ENCODE measurements at places on chromosomes 7 and 10.

DNA sequence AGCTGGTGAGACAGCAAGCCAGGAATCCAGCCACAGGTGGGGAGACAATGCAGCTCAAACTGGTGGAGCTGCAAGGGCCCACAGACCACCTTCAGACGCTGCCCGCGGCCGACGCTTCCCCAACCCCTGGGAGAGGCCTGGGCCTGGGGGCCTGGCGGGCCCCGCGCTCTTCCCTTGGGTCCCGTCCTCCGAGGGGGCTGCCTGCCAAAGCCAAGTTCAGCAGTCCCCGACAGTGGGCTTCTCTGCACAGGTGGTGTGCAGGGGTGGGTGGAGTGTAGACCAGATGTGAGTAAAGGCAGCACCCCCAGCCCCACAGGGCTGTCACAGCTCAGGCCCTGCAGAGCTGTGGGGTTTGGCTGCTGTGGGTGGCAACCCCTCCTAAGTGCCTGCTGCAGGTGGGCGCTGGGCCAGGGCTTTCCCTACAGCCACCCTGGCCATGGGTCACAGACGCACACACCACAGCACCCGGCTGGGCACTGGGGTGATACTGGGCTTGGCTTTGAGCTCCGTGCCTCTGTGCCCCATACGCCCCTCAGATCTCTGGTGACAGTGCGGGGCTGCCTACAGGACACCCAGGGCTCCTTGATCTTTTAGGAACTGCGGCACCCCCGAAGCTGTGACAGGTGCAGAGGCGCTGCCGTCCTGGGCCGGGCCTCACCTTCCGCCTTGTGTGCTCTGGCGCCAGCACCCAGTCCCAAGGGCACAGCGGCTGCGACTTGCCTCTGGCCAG lies 20.5 kb downstream of the BNIP3 start:
- DNase-seq: no peak

GRCh38 chr7:36010656-36011587 lies 142.1 kb upstream of the EEPD1 start:
- DNase-seq: no peak

DNA sequence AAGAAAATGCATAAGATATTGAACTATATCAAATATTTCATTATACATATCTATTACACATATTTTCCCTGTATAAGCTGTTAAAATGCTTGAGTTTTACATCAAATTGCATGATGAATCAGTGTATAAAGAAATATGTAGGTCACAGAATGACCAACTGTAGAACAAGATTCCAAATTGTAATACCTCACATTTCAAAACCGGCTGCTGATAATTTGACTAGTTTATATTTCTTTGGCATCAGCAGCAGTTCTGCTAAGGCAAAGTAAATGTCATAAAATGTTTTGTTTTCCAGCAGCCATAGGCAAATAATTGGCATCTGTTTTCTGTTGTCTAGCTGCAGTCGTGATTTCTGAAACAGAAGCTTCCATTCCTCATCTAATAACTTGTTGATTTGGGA lies 633.9 kb downstream of the ARL4A start:
- no peak for DNase-seq

DNA sequence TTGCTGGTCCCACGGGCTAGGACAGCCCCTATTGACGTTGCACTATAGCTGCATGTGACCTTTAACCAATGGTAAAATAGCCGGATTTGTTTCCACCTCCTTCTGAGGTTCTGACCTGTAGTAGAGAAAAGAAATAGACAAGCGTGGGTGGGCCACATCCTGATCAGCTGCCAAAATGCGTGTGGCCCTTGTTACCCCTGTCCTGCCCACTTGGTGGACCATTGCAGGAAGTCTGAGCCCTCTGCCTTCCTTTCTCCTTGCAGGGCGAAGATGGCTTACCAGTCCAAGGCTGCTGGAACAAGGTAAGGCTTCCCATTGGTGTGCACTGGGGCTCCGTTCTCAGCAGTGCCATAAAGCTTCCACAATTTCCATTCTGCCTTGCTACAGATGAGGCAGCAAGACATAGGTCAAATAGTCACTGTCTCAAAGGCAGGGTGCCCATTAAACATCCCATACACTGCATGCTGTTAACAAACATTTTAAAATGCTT lies 95.9 kb upstream of the MACROH2A2 start:
- DNase-seq: no peak

DNA sequence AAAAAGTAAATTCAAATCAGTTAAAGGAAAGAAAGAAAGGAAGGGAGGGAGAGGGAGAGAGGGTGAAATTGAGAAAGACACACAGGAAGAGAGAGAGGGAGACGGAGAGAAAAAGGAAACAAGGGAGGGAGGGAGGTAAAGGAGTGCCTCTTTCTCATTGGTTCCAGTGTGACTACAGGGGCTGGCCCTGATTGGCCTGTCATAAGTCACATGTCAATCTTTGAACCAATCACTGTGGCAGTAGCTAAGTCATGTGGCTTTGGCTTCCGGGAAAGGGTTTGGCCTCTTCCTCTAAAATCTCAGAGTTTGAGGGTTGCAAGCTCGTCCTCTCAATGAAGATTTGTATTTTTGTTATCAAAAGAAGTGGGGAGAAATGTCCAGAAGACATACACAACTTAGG lies 150.2 kb downstream of the RAB11FIP2 start:
- no peak for DNase-seq

GRCh38 chr7:36668080-36668479 lies 56.2 kb downstream of the AOAH start:
- no peak for DNase-seq

DNA sequence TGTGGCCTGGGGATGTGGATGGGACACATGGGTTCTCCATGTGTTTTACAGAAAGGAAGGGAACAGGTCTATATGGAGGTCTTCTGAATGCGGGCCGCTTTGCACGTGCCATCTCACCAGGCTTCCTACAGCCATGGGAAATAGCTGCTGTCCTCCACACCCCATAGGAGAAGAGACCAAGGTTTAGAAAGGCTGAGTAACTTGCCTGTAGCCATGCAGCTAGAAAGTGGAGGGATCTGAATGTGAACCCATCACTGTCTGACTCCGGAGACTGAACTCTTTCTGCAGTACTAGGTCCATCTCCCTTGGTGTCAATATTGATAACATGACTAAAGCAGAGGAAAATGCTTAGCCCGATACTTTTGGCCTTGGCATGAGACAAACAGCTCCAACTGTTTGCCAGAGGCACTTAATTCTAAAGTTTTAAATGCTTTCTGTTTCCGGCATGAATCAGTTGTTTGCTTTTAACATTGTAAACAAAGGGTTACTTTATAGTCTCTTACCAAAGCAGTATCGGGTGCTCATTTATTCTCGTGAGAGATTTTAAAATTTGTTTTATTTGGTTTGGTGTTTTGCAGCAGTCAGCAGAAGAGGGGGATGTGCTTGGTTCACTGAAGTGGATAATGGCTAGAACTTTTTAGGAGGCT lies 64.8 kb upstream of the LOXL4 start:
- DNase-seq: no peak

DNA sequence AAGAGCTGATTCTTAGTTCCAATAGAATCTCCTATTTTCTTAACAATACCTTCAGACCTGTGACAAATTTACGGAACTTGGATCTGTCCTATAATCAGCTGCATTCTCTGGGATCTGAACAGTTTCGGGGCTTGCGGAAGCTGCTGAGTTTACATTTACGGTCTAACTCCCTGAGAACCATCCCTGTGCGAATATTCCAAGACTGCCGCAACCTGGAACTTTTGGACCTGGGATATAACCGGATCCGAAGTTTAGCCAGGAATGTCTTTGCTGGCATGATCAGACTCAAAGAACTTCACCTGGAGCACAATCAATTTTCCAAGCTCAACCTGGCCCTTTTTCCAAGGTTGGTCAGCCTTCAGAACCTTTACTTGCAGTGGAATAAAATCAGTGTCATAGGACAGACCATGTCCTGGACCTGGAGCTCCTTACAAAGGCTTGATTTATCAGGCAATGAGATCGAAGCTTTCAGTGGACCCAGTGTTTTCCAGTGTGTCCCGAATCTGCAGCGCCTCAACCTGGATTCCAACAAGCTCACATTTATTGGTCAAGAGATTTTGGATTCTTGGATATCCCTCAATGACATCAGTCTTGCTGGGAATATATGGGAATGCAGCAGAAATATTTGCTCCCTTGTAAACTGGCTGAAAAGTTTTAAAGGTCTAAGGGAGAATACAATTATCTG lies 1.6 kb downstream of the LRRTM3 start:
- no peak for DNase-seq

DNA sequence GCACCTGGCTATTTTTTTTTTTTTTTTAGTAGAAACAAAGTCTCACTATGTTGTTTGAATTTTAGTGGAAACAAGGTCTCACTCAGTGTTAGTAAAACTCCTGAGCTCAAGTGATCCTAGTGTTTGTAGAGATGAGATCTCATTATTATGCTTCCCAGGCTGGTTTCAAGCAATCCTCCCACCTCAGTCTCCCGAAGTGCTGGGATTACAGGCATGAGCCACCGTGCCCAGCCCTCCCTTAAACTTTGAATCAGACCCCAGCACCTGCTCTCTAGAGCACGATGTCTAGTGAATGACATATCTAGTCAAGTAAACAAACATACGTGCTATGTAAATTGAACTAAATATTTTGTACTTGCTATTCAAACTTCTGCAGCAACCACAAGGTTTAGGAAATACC lies 105.6 kb upstream of the MYO3A start:
- no peak for DNase-seq

DNA sequence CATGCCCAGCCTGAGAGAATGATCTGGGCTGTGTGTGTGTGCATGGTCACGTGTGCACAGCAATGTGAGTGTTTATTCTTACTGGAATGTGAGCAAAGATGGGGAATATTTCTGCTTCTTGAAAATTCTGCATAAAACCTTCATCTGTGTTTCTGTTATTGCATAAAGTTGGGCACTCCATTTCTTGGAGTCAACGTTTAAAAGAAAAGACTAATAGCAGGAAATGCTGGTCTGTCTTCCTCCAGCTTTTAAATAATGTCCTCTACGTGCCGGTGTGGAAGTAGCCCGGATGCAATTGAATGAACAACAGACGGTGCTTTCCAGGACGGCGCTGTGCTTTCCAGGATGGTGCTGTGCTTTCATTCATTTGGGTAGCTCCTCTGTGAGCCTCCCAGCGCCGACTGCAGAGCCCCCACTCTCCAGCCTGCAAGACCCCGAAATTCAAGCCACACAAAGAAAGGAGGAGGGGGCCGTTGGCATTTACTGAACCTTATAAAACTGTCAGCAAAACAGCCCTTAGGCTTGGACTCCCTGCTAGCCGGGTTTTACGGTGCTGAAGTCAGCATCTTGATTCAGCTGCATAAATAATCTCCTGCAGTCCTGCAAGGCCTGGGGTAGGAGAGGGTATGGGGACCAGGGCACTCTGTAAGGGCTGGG lies 158.2 kb upstream of the PRKCQ start:
- no peak for DNase-seq

DNA sequence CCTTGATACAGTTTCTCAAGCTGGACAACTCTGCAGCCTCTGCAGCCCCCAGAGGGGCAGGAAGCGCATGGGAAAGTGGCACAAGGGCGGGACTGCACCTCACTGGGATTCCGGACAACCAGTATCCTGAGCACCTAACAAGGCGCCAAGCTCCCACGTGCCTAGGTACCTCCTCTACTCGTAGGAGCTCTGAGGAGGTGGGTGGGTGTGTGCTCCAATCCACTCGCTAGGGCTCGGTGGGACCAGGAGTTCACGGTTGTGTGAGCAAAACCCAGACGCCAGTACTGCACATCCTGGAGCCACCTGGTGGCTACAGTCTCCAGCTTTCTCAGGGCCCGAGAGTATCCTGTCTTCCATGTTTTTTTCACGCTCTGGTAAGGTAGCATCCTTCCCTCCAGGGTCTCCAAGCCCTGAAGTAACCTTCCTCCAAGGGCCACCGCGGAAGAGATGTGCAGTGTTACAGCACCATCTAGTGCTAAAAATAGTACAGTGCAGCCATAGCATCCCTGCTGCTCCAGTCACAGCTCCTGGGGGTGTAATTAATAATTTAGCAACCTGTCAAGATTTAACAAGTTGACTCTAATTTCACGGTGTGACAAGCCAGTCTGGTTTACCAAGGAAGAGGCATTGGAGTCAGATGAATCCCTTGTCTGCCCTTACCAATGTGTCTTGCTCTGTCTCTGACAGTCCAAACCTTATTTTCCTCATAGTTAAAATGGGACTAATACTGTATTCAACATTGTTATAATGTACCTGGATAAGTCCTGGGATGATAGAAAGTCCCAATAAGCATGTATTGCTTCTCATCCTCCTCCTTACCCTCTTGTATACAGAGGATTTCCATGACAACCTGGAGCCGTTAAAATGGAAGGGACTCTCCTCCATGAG lies 70.4 kb downstream of the HERPUD2 start:
- DNase-seq: no peak

- DNase-seq: no peak
Observed at GRCh38 chr7:44333911-44334733, 8.7 kb upstream of the CAMK2B start.

- no peak for DNase-seq
Observed at GRCh38 chr10:33635967-33636515, 301.6 kb upstream of the NRP1 start.

DNA sequence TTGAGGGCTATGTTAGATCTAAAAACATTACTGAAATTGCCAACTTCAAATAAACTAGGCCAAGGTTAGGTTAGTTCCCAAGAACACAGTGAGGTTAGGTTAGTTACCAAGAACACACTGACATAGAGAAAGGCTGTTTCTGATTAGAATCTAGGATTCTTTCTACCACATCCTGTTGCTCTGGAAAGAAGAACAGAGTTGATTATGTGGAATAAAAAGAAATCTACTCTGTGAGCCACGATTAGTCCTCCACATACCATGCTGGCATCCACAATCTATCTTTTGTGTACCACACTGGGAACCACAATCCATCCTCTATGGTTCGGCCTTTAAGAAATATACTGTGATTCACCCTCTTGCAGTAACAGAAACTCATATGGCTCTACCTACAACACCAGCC lies 91.4 kb downstream of the LRRTM3 start:
- DNase-seq: no peak

GRCh38 chr7:15764010-15764409 lies 77.5 kb upstream of the MEOX2 start:
- DNase-seq: no peak

- no peak for DNase-seq
Observed at GRCh38 chr7:66571568-66571967, 57.1 kb upstream of the KCTD7 start.

DNA sequence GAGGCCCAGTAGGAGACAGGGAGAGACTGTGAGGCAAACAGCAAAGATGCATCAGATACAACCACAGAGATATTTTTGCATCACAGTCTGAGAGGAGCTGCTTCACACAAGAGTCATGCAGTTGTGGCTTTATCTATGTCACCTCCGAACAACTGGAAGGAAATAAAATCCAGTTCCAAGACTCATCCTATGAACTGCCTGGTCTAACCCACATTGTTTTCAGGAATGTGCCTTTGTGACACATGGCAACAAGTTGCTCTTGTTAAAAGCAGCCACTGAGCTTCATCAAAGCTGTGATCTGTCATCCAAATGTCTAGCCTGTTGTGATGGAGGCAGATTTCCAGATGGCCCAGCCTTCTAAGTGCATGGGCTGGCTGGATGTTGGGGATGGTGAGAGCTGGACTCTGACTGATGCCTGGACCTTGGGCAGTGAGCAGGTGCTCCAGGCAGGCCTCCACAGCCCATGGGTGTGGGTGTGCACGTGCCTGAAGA lies 255.0 kb downstream of the BMPER start:
- DNase-seq: peak; percentile 79

GRCh38 chr10:132985546-132985900 lies 43.2 kb upstream of the CFAP46 start:
- no peak for DNase-seq

- DNase-seq: no peak
Observed at GRCh38 chr10:132676193-132676891, 109.6 kb downstream of the NKX6-2 start.

GRCh38 chr7:25790963-25791362 lies 361.0 kb upstream of the NFE2L3 start:
- DNase-seq: no peak

- DNase-seq: peak; percentile 33
Observed at GRCh38 chr10:96387161-96387560, 28.4 kb upstream of the OPALIN start.

Data from fibroblast of skin of left quadriceps (primary cell).